DMS 273 treated with DMSO at 0.1 percent for 48 hours (cell line): ENCODE measurements at places on chromosomes 11 and 22.

- no peak for DNase-seq
Measured at GRCh38 chr11:9651899-9652748, 11.8 kb upstream of the SWAP70 start.

GRCh38 chr11:118364956-118365615 lies 5.7 kb downstream of the UBE4A start:
- no peak for DNase-seq

DNA sequence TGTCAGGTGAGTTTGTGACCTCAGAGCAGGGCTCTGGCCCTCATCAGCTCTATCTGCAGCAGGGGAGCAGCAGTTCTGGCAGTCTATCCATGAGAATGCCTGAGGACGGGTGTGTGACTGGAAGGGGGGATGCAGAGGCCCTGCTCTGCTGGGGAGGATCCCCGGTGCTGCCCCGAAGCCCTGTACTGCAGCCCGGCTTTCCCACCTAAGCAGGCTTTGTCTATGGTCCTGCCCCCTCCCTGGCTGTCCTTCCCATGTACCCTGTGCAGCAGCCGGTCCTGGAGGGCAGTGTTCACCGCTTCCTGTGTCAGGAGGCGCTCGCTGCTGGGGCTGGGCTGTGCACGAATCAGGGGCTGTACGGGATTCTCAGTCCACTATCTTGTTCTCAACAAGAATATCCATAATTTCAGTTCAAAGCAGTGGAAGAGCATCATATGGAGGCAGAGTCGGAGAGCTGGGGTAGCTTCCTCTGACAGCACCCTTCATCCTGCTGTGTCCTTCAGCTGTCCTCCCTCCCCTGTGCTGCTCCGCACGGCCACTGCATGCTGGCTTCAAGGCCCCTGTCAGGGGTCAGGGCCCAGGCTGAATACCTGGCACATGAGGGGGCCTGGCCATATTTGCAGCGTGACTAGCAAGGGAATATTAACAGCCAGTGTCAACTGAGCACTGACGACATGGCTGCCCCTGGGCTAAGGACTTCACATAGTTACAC lies 125.2 kb downstream of the CTTN start:
- DNase-seq = no peak

GRCh38 chr22:49232319-49233067 lies 595.2 kb downstream of the BRD1 start:
- DNase-seq = no peak

GRCh38 chr22:30302810-30303138 lies 13.5 kb upstream of the CASTOR1 start:
- no peak for DNase-seq

DNA sequence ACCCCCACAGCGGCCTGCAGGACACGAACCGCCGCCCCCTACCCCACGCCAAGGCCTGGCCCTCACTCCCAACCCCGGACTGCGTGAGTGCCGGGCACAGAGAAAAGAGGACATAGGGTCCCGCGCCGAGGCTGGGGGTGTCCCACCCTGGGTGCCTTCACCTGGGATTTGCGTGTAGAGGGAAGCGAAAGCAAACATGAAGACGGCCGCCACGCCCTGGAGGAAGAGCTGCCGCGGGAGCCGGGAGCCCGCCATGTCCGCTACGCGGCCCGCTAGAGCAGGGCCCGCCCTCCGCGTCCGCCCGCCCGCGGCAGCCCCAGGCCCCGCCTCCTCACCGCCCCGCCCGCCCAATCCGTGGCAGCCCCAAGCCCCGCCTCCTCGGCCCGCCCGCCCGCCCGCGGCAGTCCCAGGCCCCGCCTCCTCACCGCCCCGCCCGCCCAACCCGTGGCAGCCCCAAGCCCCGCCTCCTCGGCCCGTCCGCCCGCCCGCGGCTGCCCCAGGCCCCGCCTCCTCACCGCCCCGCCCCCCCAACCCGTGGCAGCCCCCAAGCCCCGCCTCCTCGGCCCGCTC lies at the start of gene LMF2:
TSS of gene LMF2 (minus strand) at position 282 of the 570 bp plus-strand sequence. CDS start at position 255, 27 bp downstream.
- peak; percentile 67 for DNase-seq

DNA sequence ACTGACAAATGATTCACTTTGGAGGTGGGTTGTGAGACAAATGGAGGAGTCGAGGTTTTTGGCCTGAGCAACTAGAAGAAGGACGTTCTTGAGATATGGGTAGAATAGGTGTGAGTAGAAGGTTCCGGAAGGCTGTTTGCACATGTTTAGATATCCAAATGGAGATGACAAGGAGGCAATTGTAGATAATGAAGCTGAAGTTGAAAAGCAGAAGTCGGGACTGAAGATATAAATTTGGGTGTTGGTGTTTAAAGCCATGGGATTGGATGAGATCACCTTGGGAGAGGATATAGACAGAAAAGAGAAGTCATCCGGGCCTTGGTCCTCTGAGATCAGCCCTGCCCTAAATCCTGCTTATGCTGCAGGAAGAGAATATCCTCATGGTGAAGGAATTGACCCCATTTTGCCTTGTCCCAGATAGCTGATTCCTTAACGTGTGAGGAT lies 75.5 kb upstream of the CD44 start:
- no peak for DNase-seq

DNA sequence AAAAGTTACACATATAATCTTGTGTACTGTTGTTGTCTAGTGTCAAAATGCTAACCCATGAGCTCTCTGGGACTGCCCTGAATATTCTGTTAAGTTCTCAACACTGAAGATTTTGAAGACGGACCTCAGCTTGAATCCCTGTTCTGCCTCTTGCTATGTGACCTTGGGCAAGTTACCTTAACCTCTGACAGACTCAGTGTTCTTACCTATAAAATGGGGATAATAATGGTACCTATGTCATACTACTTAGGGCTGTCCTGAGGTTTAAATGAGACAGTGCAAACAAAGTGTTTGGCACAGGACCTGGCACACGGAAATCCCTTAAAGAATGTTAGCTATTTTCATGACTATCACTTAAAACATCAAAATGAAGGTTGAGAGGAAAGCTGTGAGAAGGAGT lies 11.3 kb downstream of the TMEM218 start:
- no peak for DNase-seq

- no peak for DNase-seq
Measured at GRCh38 chr22:49849161-49850020, 4.3 kb upstream of the ZBED4 start.

- DNase-seq = no peak
Measured at GRCh38 chr11:60918251-60918938, 4.4 kb downstream of the TMEM109 start.

- DNase-seq = no peak
Measured at GRCh38 chr11:9663699-9664275, at the start of gene SWAP70. Gene SWAP70, plus strand, starts transcription at chr11:9664077. Its CDS starts 103 bp downstream, at chr11:9664180.

GRCh38 chr11:117444256-117444655 lies 116.6 kb downstream of the CEP164 start:
- DNase-seq = no peak

DNA sequence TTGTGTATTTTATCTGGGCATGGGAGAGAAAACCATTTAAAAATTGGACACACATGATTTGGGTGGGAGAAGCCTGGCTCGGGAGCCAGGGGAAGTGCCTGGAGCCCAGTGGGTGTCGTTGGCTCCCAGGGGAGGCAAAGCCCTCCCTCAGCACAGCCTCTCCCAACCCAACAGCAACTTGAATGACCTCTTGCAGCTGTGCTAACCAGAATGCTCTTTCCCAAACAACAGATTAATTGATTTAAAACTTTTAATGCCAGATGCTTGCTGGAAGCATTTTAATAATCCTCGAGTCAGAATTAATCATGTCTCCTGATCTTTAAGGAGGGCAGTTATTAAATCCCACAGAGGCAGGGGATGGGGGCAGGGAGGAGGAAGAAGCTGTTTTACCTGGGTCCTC lies 401.6 kb downstream of the BUD13 start:
- no peak for DNase-seq
